ENCODE measurements at places on chromosomes 1 and 21.

- DNase-seq, result no peak
Measured at GRCh38 chr21:37041706-37042271, 31.1 kb downstream of the PIGP start.

DNA sequence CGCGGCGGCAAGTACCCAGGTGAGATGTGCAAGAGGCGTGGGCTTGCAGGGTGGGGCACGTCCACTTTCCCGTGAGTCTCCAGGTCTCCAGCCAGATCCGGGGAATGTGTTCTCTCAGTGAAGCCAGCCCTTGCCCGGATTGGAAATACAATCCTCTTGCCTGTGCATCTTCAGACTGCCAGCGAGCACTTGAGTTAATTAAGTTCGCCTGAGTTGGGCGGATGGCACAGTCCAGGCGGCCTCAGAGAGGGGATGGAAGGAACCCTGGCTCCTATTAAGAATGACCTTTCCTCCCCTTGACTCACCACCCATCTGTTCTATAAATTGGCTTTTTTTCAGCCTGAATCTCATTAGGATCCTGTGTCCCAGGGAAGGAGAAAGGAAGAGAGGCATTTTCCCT is 33.3 kb upstream of the CNTN2 start:
- no peak for DNase-seq

- DNase-seq, result no peak
Measured at GRCh38 chr1:180973369-180973768, 49.3 kb downstream of the STX6 start.

GRCh38 chr1:36542962-36543515 is 60.3 kb upstream of the CSF3R start:
- DNase-seq, result no peak

DNA sequence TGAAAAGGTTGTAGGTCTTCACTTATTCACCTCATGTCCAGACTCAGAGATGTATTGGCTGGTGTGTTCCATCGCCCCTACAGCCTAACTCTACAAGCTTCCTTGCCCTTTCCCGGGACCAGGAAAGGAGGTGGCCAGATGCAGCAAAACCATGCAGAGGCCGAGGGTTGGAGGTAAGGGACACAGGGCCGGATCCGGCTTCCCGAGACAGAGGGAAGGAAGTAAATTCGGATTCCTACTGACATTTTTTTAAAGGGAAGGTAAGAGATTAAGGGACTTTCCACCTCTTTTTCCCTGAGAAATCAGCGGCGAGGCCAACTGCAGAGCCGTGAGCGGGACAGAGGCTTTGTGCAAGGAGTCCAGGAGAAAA is 12.7 kb downstream of the EPHA10 start:
- DNase-seq, result no peak

All from AG08396 (cell line).